ENCODE measurements at places on chromosomes 1 and 21. TPM values are rescaled to one million over a fixed set of nuclear protein-coding genes. Genes with fewer than 3 reads are reported as not detected.

S100A7A gene
- not detected for total RNA-seq

DNA sequence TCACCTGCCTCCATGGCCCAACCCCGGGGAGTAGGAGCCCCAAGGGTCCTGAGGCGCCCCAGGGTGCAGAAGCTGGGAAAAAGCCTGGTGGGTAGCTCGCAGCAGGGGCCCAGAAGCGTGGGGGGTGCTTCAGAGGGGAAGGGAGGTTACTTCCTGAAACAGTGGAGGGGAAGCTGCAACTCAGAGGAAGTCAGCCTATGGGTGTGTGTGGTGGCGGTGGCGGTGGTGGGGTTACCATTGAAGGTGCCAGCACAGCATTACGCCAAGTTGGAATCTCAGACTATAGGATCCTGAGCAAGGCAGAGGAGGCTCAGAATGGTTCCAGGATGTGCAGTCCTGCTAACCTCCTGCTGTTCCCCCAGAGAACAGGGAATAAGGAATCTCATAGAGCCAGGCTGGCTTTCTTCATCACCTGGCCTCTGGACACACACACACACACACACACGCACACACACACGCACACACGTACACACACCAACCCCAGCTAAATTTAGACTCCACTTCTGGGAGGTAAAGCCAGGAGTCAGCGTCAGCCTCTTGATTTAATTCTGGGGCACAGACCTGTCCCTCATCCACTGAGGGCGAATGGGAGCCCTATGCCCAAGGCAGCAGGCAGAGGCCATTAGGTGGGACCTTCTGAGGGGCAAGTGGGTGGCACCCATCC lies 1.3 kb downstream of the DENND4B start:
- DNase-seq, result no peak

- DNase-seq, result no peak
Measured at GRCh38 chr1:166470014-166470413, 303.2 kb upstream of the FAM78B start.

GRCh38 chr1:228922722-228923376 lies 187.6 kb downstream of the RHOU start:
- no peak for DNase-seq

DNA sequence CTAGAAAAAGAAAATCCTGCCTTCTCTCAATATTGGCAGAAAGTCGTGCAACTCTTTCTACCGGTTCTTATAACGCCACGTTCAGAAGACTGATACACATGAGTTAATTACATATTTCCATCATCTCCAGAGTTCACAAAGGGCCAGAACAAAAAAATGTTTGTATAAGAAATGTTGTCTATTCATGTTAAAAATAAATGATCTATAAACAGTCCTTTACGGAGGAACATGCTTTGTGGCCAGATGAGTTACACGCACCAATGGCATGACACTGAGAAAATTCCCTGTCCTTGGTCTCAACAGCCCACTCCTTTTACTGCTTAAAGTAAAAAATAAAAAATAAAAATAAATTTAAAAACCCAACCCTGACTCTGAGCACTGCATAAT lies 29.5 kb downstream of the C2CD2 start:
- DNase-seq, result no peak

PAPPA2 gene
- 6.9 TPM for total RNA-seq

GRCh38 chr1:97074771-97075170 lies 353.2 kb downstream of the PTBP2 start:
- no peak for DNase-seq

- no peak for DNase-seq
Measured at GRCh38 chr1:109719337-109719837, 7.3 kb downstream of the GSTM5 start.

SLC6A9 gene
- total RNA-seq, result 20.1 TPM

- DNase-seq, result no peak
Measured at GRCh38 chr1:168163670-168164069, 15.1 kb upstream of the TIPRL start.

- DNase-seq, result no peak
Measured at GRCh38 chr1:41547781-41548560, 63.5 kb upstream of the EDN2 start.

DNA sequence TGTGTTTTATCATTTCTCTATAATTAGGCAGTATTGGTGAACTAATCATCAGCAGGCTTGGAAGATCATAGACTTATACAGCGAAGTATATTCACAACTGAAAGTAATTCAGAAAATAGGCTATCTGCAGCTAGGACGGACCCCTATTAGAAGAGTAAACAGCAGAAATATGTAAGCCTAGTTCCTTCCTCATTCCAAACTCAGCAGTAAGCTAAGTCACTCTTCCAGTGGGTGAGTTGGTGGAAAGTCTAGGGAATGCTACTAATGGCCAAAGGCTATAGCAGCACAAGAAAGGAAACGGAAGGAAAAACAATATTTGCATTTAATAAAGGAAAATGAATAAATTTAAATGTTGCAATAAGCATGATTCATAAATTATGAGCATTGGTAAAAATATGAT lies 918.1 kb upstream of the TMPRSS15 start:
- no peak for DNase-seq

KRTAP10-1 gene
- total RNA-seq, result not detected

DNA sequence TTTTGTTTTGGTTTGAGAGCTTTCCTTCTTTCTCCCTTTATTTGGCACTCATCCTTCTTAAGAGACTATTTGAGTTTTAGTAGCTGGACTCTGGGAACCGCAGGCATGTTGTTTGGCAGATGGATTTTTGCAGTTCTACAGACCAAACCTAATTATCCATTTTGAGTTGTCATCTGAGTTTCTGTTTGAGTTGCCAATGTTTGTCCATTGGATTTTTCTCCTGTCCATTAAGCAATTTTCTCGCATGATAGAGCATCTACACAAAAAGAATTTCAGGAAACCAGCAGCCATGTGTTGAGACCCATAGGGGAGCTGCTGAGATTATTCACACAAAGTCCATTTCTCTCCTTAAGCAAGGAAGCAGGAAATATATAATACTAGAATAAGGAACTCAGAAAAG lies 17.2 kb upstream of the CXADR start:
- DNase-seq, result no peak

- DNase-seq, result peak; percentile 35
Measured at GRCh38 chr1:65812065-65812464, 19.4 kb downstream of the PDE4B start.

MRPL39 gene
- total RNA-seq, result 27.9 TPM

DNA sequence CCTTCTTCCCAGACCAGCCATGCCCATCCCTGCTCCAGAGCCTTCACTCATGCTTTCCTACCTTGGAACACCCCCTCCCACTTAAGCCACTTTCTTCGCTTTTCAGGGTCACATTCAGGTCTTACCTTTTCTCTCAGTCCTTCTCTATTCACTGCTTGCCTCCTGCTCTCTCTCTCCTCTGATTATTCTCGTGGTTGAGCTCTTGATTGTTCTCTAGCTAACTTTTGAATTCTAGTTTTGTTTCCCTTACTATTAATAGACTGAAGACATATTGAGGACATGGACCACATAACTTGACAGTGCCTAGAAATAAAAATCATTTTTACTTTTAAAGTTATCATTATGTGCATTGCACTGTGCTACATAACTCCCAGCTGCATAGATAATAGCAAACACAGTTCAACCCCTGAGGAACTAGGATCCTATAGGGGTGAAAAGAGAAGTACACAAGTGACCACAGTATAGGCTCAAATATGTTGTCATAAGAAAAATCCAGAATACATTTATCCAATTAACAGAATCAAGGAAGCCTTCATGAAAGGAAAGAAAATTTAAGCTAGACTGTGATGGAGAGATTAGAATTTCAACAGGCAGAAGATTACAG lies 21.5 kb downstream of the INSL5 start:
- no peak for DNase-seq

- DNase-seq, result no peak
Measured at GRCh38 chr1:160365325-160365724, 1.5 kb upstream of the NHLH1 start.

GJC2 gene
- total RNA-seq, result 0.38 TPM

MAGOH gene
- 42.4 TPM for total RNA-seq

GRCh38 chr1:59814180-59814900 lies 409 bp upstream of the HOOK1 start:
- peak; percentile 96 for DNase-seq

DNA sequence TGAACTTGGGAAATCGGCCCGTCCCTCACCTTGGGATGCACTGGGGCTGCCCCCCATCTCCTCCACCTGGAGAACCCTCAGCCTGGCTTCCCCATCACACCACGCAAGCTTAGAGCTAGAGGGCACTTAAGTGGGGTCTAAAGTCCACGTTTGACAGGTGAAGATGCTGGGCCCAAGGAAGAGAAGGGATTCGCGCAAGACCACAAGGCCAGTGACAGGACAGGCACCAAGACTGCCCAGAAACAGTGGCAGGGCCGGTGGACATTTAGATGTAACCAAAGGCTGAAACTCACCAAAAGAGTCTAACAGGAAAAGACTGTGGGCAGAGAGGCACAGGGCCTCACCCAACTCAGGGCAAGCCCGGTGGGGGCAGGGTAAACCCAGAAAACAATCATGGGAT lies 130.8 kb upstream of the EDN2 start:
- no peak for DNase-seq

LCE3D gene
- total RNA-seq, result not detected

- DNase-seq, result no peak
Measured at GRCh38 chr1:111052246-111052645, 87.6 kb downstream of the DRAM2 start.

TRAF5 gene
- total RNA-seq, result 23.0 TPM

ZNF648 gene
- 1.0 TPM for total RNA-seq

GRCh38 chr21:27515676-27516075 lies 548.8 kb upstream of the ADAMTS5 start:
- no peak for DNase-seq

DNA sequence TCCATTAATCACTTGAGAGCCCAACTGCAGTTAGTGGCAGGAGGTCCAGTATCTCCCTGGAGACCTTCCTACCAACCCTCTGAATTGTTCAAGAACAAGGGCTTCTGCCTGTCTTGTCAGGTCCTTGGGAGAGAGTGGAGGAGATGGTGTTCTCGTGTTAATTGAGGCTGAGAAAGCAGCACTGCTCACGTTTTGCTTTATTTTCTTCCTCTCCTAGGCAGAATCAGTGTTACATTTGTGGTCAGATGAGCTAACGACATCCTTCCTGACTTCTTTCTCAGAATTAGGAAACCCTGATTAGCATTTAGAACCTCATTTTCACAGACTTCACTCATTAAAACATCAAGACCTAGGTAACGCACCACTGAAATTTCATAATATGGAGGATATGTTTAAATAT lies 26.4 kb upstream of the LRIG2 start:
- no peak for DNase-seq

GRCh38 chr1:211493876-211494653 lies 2.1 kb upstream of the RD3 start:
- DNase-seq, result no peak

- no peak for DNase-seq
Measured at GRCh38 chr1:165369255-165369848, 12.8 kb upstream of the LMX1A start.

DNA sequence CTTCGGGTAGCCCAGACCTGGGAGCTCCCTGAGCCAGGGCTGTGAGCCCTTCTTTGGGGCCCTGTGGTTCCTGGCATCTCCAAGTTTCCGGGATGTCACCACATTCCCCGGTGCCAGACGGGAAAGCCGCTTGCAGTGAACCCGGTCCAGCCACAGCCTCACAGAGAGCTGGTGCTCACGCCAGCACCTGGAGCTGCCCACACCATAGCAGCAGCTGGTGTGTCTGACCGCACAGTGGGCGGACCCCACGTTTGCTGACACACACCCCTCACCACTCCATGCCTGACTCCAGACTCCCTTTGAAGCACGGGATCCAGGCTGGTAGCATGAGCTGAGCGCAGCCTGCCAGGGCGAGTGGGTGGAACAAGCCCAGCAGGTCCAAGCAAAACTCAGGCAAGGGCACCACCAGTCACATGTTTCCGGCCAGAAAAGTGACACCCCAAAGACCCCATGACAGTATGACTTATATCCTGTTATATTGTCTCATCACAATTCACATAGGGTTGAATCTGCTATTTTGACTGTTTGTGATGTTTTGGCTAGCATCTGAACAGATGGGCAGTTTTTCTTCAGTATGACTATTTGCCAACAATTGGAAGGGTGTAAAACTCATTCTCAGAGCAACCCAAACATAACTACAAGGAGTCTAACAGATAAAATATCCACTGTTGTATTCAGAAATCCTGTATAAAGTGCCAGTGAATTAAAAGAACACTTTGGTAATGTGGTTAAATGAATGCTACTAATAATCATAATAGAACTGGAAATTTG lies 285.4 kb downstream of the SMYD3 start:
- DNase-seq, result no peak

- no peak for DNase-seq
Measured at GRCh38 chr1:202580619-202581018, 129.6 kb downstream of the SYT2 start.

UBXN10 gene
- total RNA-seq, result 0.96 TPM

DNA sequence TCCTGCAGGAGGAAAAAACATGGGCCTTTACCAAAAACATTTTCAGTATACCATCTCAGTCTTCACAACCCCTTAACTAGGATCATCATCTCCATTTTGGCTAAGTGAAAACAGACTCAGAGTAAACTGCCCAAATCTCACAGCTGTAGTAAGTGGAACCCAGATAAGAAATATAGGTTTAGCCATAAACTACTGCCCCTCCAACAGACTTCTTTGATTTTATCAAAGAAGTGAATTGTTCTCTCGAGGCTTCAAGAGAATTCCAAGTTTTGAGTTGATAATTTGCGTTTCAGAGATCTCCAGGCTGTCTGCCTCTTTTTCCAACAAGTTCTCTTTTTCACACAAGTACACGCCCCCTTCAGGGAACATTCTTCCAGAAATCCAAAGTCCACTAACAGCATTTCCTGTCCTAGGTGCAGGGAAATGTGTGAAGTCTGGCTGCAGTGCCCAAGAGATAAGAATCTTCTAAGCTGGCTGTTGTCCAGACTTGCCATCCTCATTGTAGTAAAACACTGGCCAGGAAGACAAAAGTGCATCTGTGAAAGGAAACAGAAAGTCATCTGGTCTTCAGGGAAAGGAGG lies 30.8 kb downstream of the RNF19B start:
- no peak for DNase-seq

DNA sequence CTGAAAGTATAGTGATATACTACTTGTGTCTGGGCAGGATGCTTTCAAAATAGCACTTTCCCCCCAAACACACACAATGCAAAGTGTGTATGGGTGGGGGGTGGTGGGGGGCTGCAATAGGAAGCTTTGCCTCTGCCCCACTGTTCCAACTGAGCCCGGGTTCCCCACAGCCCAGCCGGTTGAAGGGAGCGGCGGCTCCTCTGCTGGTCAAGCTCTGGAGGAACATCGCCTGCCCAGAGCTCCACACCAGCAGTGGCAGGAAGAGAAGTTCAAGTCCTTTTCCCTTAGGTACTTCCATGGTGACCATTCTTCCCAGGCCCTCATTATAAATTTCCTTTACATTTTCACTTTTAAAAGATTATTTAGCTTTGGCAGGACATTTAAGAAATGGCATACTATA lies 74.9 kb downstream of the CAPZB start:
- DNase-seq, result no peak

DNA sequence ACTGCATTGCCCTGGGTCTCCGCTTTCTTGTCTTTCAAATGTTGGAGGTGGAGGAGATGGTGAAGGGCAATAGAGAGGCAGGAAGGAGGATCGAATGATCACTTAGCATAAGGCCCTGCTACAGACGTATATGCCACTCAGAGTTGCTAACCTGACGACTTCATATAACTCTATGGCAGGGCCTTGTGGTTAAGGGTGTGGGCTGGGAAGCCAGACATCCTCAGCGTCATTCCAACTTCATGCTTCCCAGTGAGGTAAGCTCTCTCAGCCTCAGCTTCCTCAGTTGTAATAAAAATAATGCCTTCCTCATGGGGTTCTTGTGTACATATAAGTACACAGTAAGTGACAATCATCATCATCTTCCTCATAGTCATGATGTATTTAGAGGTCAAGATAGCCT lies 54.6 kb downstream of the CASQ2 start:
- peak; percentile 9 for DNase-seq

- DNase-seq, result no peak
Measured at GRCh38 chr21:43652616-43653015, 6.7 kb downstream of the HSF2BP start.
